Activated B cell treated with CpG ODN at 0.5 μM for 24 hours (primary cell): ENCODE measurements at places on chromosomes 6 and 20. TPM values are rescaled to one million over a fixed set of nuclear protein-coding genes. Genes with fewer than 3 reads are reported as not detected.
A peak's percentile ranks its signal among the peaks of the same experiment; 100 is the strongest.

DNA sequence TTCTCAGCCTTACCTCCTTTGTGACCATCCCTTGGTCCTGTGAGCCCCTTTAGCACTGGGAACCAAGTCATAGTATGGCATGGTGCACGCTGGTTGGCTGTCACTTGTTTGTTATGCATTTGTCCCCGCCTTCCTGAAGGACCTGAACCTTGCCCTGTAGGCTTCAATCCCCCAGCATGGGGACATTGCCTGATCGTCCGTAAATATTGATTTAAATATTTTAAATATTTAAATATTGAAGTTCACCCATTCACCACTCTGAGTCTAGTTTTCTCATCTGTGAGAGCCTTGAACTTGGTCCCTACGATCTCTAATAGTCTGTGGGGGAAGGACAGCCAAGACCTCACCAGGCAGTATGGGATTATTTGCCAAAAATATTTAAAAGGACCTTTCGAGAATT, 23.8 kb upstream of the PREX1 start:
- no peak for DNase-seq
- H3K27ac ChIP-seq: no peak overlapping the region
- no peaks in the 10 kb centered on the region for H3K27me3 ChIP-seq
- H3K36me3 ChIP-seq: no peaks in the 10 kb centered on the region
- no peak overlapping the region for H3K4me3 ChIP-seq

DNA sequence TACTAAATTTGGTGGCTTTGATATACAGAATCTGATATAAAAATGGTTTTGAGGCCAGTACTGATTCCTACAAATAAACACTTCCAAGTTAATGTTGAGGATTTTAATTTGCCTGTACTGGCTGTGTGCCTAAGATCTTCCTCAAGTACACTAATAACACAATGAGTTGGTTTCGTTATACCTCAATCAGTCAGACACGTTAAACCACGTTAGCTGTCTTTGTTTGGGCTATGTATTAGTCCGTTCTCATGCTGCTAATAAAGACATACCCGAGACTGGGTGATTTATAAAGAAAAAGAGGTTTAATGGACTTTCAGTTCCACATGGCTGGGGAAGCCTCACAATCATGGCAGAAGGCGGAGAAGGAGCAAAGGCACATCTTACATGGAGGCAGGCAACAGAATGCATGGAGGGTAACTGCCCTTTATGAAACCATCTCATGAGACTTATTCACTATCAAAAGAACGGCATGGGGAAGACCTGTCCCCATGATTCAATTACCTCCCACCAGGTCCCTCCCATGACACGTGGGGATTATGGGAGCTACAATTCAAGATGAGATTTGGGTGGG, 46.2 kb downstream of the NT5E start:
- H3K4me3 ChIP-seq: no peak overlapping the region
- no peaks in the 10 kb centered on the region for H3K27me3 ChIP-seq
- DNase-seq: no peak
- no peak overlapping the region for H3K27ac ChIP-seq

- no peaks in the 10 kb centered on the region for H3K27me3 ChIP-seq
- H3K4me3 ChIP-seq: no peak overlapping the region
- H3K4me1 ChIP-seq: no peaks in the 10 kb centered on the region
- H3K27ac ChIP-seq: no peak overlapping the region
Measured at GRCh38 chr6:20117474-20117873, 94.8 kb downstream of the MBOAT1 start.

The PPP1R3G gene
- total RNA-seq: 0.11 and 0.15 TPM in 2 replicates

The SLC26A8 gene
- total RNA-seq: not detected in 2 replicates

- no peak for DNase-seq
- no peak overlapping the region for H3K4me3 ChIP-seq
- peaks cover 45% of the 10 kb centered on the region for H3K27me3 ChIP-seq
- no peak overlapping the region for H3K27ac ChIP-seq
- H3K36me3 ChIP-seq: no peaks in the 10 kb centered on the region
- H3K4me1 ChIP-seq: no peaks in the 10 kb centered on the region
Measured at GRCh38 chr20:21021472-21021790, 84.7 kb downstream of the LINC00237 start.

The SAMD3 gene
- 0.37 TPM in 1 of 2 replicates, not detected in the other for total RNA-seq

The C20orf202 gene
- not detected in 2 replicates for total RNA-seq

GRCh38 chr6:90131125-90131524, 165.5 kb downstream of the BACH2 start:
- DNase-seq: no peak
- no peaks in the 10 kb centered on the region for H3K27me3 ChIP-seq
- peak overlapping the region; percentile 22 for H3K27ac ChIP-seq
- H3K36me3 ChIP-seq: peaks cover 57% of the 10 kb centered on the region
- peaks cover 61% of the 10 kb centered on the region for H3K4me1 ChIP-seq
- H3K4me3 ChIP-seq: no peak overlapping the region

The OR2B6 gene
- total RNA-seq: not detected in 2 replicates

The LPA gene
- total RNA-seq: not detected in 2 replicates

GRCh38 chr20:48736231-48736630, 91.6 kb downstream of the PREX1 start:
- no peak for DNase-seq
- peaks cover 56% of the 10 kb centered on the region for H3K4me1 ChIP-seq
- H3K36me3 ChIP-seq: peaks cover 67% of the 10 kb centered on the region
- H3K27ac ChIP-seq: peak overlapping the region; percentile 2
- H3K27me3 ChIP-seq: no peaks in the 10 kb centered on the region
- no peak overlapping the region for H3K4me3 ChIP-seq
